ENCODE measurements at places on chromosomes 6 and 20.

- no peak for DNase-seq
Observed at GRCh38 chr6:128666405-128666804, 146.0 kb upstream of the PTPRK start.

DNA sequence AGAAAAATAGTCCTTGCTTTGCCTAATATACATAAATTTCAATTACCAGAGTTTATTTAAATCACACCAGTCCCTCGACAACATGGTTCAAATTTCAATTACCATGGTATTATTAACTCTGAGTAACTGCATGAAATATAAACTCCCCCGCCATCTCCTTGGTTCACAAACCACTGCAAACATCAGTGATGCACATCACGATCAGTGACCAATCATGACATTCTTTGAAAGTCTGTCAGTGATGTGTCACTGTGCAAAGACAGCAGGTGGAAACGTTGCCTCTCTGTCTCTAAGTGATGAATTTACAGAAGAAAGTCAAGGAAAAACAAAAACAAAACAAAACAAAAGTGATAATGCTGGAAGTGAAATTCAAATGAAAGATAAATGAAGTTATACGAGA lies 86.7 kb downstream of the TASP1 start:
- DNase-seq: no peak

DNA sequence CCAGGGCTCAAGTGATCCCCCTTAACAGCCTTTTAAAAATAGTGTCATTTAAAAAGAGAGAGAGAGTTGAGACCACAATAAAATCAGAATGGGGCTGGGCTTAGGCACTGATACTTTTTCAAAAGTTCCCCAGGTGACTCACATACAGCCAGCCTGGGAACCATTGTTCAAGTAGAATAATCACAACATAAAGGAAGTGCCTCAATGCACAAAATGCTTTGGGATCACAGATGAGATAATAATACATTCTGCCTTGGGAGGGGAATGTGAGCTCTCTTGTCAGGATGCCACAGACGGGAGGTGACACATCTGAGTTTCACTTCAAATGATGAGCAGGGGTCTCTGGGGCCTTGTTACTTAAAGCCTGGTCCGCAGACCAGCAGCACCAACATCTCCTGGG lies 34.0 kb upstream of the GABRR1 start:
- DNase-seq: no peak

DNA sequence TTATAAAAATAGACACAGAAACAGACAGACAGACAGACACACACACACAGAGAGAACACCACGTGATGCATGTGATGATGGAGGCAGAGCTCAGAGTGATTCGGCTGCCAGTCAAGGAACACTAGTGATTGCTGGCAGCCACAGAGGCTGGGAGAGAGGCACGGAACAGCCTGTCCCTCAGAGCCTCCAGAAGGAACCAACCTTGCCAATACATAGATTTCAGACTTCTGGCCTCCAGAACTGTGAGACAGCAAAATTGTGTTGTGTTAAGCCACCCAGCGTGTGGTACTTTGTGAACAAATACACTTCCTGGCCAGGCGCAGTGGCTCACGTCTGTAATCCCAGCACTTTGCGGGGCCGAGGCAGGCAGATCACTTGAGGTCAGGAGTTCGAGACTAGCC lies 9.5 kb upstream of the PARD6B start:
- DNase-seq: no peak

GRCh38 chr6:119027465-119027864 lies 51.0 kb downstream of the FAM184A start:
- no peak for DNase-seq

DNA sequence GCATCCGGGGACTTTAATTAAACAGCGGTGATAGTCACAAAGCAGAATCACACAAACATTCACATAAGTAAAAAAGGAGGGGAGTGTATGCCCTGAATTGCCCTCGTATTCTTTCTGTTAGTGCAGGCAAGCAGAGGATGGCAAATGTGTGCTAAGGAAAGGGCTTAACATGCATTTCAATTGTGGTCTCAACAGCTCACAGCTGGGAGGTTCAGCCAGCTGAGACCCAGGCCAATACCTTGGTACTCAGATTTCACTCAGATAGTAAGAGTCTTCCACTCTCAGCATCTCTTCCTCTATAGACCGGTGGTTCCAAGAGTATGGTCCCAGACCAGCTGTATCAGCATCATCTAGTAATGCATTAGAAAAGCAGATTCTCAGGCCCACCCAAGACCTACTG lies 215.1 kb downstream of the PHACTR1 start:
- no peak for DNase-seq

GRCh38 chr20:41221614-41222218 lies 84.4 kb downstream of the PLCG1 start:
- DNase-seq: no peak

DNA sequence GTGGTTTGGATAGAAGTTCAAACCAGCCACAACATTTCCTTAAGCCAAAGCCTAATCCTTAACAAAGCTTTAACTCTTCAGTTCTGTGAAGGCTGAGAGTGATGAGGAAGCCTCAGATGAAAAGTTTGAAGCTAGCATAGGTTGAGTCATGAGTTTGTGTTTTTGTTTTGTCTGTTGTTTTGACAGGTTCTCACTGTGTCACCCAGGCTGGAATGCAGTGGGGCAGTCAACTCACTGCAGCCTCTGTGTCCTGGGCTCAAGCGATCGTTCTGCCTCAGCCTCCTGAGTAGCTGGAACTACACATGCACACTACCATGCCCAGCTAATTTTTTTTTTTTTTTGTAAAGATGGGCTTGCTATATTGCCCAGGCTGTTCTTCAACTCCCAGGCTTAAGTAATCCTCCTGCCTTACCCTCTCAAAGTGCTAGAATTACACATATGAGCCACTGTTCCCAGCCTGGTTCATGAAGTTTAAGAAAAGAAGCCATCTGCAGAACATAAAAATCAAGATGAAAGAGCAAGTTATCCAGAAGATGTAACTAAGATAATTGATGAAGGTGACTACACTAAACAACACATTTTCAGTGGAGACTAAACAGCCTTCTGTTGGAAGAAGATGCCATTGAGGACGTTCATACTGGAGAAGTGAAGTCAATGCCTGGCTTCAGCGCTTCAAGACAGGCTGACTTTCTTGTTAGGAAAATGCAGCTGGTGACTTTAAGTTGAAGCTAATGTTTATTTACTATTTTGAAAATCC lies 96.2 kb downstream of the SMAP1 start:
- DNase-seq: no peak
